Activated CD4-positive, alpha-beta T cell treated with anti-CD3 and anti-CD28 coated beads, Interleukin-2, amount 50 U/mL, for 48 hours (primary cell): ENCODE measurements at places on chromosomes 6 and 20.

DNA sequence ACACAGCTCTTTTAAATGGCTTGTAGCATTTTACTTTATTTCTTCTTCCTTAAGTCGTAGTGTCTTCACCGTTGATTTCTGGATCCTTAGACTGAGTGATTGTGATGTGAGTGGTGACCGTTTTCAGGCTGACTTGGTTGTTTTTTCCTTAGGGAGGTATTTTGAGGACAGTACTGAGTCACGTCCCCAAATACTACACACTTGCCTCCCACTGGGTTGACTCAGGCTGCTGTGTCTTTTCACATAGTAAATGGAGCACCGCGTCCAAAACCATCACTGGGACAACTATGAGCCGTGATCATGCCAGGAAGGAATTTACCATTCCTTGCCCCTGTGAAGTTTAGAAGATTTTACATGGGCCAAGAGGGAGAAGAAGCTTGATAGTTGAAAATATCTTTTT is 174.1 kb downstream of the FARS2 start:
- no peak for DNase-seq

- DNase-seq, result no peak
Observed at GRCh38 chr20:45372241-45372640, 5.9 kb downstream of the TP53TG5 start.

GRCh38 chr6:40907198-40907701 is 131.8 kb downstream of the UNC5CL start:
- DNase-seq, result no peak

- no peak for DNase-seq
Observed at GRCh38 chr20:11301699-11302098, 616.0 kb upstream of the BTBD3 start.

- peak; percentile 5 for DNase-seq
Observed at GRCh38 chr20:49187330-49187850, 744 bp downstream of the STAU1 start.

- no peak for DNase-seq
Observed at GRCh38 chr20:62728781-62729300, 20.2 kb downstream of the NTSR1 start.

- DNase-seq, result no peak
Observed at GRCh38 chr6:50925981-50926380, 107.3 kb downstream of the TFAP2B start.

DNA sequence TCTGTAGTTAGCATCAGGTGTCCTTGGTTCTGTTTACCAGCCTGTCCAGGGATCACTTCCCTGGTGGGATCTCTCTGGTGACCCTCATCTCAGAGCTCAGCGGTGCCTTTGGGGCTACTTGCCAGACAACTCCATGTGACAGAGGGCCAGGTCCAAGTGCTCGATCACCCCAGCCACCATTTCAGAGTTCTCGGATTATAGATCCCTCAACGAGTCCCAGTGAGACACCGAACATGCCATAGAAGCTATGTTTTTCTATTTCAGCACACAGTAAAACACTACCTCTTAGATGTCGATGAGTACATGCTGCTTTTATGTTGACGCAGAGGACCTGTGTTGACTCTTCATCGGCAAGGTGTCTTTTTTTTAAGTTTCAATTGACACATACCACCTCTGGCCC is 170.1 kb upstream of the AKAP12 start:
- no peak for DNase-seq

DNA sequence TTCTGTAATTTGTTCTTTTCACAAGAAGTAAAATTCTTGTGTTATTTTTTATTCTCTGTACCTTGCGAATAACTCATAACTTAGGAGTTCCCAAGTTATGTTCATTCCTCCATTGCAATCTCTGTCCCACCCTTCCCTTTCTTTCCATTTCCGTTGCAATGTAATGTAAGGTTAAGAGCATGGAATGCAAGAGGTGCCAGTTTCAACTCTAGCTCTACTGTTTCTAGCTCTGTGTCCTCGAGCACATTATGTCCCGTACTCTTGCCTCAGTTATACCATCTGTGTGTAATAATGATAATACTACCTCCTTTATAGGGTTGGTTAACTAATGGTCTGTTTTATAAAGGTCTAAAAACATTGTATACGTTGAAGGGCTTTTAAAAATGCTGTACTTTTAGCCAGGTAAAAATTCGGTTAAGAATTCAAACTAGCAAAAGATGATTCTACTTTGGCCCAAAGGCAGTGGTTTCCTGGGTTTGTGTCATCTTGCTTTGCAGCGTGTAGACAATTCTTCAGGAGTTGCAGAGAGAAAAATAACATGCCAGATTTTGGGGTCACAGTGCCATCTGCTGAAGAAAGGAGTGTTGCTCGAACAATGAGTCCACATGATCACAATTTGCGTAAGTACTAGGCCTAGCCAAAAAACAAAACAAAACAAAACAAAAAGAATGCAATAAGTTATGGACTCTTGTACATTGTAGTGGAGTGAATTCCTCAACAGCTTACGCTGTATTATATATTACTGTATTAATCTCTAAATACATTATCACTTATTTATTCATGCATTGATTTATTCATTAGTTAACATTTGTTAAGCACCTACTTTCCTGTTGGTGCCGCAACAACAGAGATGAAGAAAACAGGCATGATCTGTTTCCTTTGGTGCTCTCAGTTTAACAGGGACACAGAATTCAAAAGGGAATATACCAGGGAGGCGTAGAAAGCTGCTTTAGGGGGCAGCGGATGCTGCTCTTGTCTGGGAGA is 10.0 kb upstream of the PFDN4 start:
- DNase-seq, result no peak

DNA sequence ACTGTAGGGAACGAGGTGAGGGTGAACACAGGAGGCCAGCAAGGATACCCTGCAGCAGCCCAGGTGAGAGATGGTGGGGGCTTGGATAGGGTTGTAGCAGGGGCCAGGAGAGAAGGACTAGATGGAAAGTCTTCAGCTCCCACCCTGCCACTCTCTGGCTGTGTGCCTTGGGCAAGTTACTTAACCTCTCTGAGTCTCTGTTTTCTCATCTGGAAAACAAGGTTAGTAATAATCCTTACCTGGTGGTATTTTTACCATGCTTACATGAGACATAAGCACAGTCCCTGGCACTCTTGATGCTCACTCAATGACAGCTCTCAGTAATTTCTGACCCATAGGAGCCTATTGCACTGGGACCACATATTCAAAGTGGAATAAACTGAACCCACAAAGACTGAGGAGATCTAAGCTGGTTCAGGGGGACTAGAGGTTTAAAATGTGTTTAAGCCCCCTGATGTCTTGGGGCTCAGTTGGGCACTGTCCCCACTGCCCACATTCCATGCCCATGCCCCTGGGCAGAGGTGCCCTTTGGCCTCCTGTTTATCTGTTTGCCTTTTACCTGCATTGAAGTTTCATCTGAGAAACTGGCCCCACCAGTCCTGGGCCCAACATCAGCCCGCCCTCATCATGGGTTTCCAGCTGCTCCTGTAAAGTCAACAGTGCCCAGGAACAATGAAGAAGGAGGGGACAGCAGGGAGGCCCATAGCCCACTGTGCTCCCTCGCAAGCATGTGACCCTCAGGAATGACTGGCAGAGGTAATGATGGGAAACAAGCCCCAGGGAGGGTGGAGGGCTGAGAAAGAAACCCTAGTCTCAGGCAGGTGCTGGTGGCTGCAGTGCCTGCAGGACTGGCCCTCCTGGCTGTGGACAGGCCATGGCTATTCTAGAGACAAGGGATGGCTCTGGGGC is 104.0 kb downstream of the VEGFA start:
- DNase-seq, result no peak

DNA sequence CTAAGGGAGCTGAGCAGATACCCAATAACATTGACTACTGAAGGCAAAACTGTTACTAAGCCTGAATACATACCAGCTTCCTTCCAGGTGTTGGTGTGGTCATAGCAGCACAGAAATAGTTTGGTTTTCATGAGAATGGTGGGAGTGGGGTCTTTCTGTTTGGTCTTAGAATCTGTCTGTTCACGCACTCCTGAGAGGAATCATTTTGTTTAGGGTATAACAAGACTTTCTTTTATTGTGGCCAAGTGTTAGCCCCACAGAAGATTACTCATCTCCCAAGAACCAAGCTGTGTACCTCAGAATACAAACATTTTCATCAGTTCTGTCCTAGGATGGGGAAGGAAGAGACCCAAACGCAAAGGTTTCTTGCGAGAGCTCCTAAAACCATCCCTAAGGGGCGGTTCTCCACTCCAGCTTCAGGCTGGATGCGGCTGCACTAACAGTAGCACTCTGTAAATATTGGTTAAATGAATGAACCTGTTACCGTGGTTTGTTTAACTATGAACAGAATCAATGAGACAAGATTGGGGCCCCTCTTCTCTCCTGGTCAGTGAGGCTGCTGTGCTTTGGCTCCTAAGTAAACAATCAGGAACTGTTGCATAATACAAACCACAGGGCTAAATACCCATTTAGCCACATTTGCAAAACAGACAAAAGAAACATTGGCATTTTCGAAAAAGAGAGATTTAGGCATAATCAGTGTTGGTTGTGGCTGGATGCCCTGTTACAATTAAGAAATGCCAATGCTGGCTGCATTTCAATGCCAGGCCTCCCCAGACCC is 44.9 kb downstream of the SNAP25 start:
- DNase-seq, result no peak

DNA sequence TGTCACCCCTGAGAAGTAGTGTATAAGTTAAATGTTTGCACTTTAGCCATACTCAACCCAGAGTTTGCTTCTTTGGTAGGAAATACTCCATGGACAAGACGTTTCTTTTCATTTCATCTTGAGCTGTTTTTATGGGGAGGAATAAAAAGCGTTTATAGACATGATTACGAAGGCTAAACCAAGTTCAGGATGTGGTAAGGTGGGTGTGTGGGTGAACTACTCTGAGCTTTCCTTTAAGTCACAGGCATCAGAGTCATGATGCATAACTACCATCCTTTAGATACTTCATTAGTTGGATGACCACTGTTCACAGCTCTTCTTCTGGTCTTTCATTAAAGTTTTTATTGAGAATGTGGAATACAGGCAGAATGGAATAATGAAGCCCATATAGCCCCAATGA is 48.9 kb downstream of the EBF4 start:
- no peak for DNase-seq

GRCh38 chr6:51608932-51609331 is 478.5 kb downstream of the PKHD1 start:
- no peak for DNase-seq

DNA sequence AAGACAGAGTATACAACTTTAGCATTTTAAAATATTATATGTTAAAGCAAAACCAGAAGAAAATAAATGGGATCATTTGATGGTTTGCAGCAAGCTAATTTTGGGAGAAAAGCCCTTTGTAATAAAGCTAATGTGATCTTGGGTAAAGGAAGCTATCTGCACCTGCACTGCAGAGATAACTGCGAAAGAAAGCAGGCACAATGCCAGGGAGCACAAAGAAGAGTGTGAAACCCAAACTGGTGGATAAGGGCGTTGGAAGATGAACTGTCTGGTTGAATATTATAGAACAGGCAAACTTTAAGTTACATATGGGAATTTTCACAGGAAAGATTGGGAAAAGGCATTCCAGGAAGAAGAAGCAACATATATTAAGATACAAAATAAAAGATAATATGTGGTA is 179.2 kb upstream of the KHDRBS2 start:
- no peak for DNase-seq

DNA sequence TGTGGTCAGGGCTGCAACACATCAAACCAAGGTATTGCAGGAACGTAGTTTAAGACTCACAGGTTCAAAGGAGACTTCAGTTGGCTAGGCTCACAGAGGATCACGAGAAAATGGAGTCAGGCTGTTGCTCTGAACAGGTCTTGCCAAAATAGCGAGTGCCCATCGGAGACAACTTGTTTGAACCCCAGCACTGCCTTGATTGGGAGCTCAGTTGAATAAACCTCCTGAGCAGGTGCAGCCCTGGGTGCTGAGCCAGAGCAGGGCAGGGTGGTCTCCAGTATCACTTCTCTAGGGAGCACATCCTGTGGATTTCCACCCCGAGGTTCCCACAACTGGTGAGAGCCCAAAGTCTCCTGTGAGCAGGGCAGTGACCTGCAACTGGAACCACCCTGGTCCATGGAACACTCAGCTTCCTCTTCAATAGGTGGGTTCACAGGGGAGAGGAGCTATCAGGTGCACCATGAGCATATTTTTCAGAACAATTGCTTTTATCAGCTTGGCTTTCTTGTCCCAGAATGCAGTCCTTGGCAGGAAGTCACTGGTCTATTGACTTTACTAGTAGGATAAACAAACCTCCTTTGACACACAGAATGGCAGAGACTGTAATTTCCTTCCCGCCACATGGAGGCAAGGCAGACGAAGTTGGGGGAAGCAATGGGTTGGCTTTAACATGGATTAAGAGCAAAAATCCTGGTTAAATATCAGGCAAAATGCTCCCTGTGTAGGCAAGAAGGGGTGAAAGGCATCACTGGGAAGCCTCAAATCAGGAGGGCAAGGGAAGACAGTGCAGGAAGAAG is 267.7 kb upstream of the FOXQ1 start:
- DNase-seq, result no peak

- DNase-seq, result peak; percentile 42
Observed at GRCh38 chr6:146028252-146028795, 538 bp upstream of the GRM1 start.

DNA sequence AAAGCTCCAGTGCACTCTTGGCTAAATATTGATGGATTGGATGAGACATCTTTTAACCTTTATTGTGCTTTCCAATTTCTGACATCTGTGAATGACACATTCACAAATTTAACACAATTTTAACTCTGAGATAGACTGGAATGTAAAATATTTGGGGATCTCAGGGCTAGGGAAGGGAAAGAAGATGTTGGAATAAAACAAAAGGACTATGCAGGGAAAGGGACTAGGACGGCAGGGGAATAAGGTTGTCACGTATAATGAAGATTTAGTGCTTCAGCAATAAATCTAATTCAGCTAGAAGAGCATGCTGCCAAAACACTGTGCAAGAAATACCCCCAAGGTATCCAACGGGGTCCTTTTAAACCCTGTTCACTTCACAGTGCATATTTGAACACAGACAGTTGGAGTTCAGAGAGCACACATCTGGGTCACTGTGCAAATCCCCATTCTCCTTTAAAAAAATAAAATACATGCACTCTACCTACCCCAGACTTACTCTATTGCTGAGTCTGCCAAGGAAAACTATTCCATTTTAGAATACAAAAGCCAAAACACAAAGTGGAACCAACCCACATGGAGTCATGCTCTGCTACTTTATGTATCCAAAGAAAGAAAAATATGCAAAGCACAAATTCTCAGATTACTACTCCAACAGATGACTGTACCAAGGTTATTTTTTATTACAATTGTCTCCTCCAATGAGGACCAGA is 151.0 kb upstream of the RSPO3 start:
- DNase-seq, result no peak

DNA sequence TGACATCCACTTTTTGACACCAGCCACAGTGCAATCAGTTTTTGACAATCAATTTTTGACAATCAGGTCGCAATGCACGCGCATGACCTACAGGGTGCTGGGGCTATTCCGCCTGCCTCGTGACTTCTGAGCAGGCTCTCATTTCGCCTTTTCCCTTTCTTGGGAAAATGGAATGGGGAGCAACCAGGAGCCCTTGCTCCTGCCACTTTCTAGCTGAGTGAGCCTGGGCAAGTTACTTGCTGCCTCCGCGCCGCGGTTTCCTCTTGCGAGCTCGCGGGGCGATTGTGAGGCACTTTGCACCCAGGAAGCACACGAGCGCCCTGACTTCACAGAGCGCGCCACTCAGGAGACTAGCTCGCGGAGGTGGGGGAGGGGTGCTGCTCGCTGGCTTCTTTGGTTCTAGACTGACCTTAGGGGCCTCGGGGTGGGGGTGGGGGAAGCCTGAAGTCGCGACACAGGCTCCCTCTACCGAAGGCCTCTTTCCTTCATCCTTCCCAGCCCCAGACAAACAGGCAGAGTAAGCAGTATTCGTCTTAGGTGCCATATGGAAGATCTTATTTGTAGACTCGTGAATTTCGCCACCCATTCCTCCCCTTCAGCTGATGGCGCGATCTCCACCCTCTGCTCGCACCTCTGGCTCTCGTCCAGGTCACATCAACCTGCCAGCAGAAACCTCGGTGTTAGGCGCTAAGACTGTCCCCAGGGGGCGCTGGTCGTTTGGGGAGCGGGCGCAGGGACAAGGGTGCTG is 4.6 kb downstream of the TP53TG5 start:
- DNase-seq, result peak; percentile 95
